Activated T-cell treated with anti-CD3 and anti-CD28 coated beads, Interleukin-2, amount 50 U/mL, for 1 hour (primary cell): ENCODE measurements at places on chromosomes 4 and X.

- DNase-seq = peak; percentile 83
These were observed 14.5 kb downstream of the SPACA5 start for GRCh38 chrX:48021026-48021900.

- no peak for DNase-seq
These were observed 25.3 kb downstream of the TSPAN5 start for GRCh38 chr4:98633159-98633558.

DNA sequence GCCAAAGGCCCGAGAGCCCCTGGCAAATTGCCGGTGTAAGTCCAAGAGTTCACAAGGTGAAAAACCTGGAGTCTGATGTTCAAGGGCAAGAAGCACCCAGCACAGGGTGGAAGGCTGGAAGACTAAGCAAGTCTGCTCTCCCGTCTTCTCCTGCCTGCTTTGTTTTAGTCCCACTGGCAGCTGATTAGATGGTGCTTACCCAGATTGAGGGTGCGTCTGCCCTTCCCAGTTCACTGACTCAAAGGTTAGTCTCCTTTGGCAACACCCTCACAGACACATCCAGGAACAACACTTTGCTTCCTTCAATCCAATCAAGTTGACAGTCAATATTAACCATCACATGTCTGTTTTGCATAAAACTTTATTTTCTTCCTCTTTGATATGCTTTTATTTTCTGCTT, 157.4 kb downstream of the HS3ST1 start:
- DNase-seq = no peak

DNA sequence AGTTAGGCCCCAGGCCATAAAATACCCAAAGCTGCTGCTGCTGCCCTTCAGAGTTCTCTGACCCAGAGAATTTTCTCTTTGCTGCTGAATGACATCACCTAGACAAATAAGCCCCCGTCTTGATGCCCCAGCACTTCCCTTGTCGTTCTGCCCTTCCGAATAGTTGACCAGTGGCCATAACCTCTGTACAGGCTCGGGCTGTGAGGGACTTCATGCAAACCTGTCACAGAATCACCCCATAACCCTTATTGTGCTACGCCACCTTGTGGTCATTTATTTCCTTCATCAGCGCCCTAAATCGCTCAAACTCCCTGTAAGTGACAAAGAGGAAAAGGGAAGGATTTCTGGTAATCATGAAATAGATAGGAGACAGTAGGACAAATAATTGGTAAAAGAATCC, 18.8 kb downstream of the SPACA5 start:
- peak; percentile 27 for DNase-seq

DNA sequence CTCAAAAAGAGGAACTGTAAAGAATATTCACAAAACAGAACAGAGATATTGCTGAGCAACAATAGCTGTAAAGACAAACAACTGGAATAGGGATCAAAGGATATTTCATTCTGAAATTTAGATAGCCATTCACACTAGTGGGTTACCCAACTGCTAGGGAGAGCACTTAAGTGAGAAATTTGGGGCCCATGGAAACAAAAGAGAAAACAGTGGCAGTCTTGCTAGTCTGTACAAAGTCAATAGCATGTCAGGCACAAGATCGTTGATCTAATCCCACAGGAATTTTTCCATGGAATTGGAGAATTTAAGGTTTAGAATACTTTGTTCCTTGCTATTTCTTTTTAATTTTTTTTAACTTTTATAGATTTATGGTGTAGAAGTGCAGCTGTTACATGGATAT, 467.0 kb downstream of the PCDH18 start:
- DNase-seq = no peak

- no peak for DNase-seq
These were observed 2.4 kb downstream of the PDLIM3 start for GRCh38 chr4:185532795-185533324.

GRCh38 chrX:40719731-40720130, 15.6 kb downstream of the MED14 start:
- DNase-seq = no peak

- DNase-seq = no peak
These were observed 124.0 kb upstream of the POF1B start for GRCh38 chrX:85503258-85504158.

DNA sequence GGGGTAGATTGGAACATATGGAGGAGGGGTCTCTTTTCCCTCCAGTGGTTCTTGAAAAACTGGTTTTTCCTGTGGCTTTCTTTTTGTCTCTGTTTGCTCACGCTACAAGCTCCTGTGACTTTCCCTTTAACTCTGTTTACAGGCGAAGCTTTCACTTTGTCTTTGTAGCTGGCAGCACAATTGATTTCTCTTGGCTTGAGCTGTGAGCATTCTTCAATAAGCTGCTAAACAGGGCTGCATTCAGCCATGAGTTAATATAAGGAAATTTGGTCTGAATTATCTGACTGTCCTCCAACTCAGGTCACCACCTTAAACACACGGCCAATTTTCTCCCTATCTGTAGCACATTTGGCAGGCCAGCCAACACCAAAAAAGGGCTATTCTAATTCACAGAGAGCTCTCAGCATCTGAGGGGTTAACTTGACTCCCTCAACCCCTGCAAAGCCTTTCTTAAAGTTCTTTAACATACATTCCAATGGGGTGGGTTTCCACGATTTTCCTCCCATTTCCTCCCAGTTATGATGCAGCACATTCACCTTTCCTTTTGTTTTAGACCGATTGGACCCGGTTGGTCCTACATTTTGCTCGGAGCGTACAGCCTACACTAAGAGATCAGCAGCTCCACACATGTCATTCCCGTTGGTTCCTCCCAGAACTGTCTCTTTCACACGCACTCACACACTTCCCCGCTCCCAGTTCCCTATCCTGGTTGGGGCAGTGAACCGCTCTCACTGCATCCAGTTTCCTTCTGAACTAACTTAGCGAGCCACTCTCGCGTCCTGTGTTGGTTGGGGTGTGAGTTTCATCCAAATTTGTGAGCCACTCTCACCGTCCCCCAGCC, 45.4 kb downstream of the UGT2A3 start:
- no peak for DNase-seq

DNA sequence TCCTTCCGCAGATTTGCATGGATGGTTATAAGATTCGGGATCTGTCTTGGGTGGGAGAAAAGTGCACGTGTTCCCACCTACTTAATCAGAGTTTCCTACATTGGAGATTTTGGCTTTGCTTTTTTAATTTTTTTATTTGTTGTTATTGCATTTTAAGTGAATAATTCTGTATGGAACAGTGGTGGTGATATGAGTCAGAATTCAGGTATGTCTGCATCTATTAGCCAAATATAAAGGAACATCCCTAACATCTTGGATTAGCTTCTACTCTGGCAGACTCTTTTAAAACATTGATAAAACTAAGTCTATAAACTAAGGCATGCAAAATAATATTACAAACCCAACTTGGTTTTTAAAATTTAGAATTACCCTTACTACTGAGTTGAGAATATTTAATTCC, 659.8 kb upstream of the EPHA5 start:
- no peak for DNase-seq

DNA sequence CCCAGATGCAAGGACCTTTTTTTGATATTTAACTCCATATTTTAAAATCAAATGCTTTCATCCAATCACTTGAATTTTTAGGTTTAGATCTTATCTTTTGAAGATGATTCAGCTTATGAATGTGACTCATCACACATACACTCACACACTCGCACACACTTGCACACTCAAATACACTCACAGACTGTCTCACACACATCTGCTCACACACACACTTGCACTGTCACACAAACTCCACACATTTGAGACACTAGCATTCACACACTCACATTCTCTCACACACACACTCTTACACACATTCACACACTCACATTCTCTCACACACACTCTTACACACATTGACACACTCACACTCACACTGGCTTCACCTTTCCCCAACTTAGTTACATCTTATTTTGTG, 37.8 kb downstream of the MAGEA1 start:
- DNase-seq = no peak
